ENCODE measurements at places on chromosomes 2 and 18.

- DNase-seq: no peak
Measured at GRCh38 chr2:15737314-15738224, 145.9 kb downstream of the DDX1 start.

DNA sequence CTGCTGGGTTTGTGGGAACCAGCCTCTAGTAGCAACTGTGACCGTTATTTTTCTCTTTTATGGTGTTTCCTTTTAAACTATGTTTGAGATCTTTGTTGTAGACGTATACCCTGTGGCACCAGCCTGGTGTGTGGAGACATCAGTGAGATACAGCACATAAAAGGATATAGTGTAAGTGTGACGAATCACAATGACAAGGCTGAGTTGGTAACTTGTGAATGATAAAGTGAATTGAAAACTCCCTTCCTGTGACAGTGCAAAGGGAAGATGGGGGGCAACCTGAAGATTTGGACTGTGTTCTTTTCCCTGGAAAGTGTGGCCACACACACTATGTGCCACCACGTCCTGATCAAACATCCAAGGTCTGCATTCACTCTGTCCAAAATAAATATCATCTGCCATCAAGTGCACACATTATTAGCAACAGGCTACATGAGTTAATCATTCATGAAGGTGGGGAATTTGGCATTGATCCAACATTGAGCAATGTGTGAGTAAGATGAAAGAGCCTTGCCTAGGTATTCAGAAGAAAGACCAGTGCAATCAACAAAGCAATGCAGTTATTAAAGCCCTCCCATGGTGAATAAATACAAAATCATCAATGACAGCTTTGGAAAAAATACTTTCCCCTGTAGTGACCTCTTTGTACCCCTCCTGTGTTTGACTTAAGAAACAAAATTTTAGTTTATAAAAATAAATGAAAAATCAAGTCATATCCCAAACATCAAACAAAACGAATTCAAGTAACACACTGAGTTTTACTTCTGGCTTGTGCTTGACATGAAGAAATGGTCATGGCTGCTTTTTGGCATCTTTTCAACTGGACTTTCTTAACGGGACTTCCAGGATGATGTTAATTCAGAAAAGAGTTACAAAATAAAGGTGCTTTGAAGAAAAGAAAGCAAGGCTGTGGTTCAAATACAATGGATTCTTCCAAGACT is 1280.5 kb upstream of the ZEB2 start:
- DNase-seq: peak; percentile 25

GRCh38 chr18:76660571-76661192 is 161.7 kb upstream of the ZNF236 start:
- no peak for DNase-seq

- no peak for DNase-seq
Measured at GRCh38 chr2:134852518-134852917, 14.1 kb downstream of the ACMSD start.

GRCh38 chr18:51649796-51650195 is 452.3 kb upstream of the MEX3C start:
- no peak for DNase-seq
